RKO (cell line): ENCODE measurements at places on chromosomes 2 and 18.

DNA sequence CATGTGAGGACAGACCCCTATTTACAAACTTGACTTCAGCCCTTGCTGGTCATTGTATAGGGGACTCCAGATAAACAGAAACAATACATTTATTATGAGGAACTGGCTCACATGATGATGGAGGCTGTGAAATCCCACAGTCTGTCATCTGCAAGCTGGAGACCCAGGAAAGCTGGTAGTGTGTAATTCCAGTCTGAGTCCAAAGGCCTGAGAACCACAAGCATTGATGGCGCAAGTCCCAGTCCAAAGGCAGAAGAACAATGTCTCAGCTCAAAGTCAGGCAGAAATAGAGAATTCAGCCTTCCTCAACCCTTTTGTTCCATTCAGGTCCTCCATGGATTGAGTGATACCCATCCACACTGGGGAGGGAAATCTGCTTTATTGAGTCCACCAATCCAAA lies 28.1 kb upstream of the SPP2 start:
- no peak for DNase-seq

GRCh38 chr2:55133467-55134315 lies 83.4 kb upstream of the RTN4 start:
- DNase-seq = no peak

GRCh38 chr2:151200844-151201243 lies 60.8 kb downstream of the RBM43 start:
- DNase-seq = no peak

- no peak for DNase-seq
Measured at GRCh38 chr2:20216130-20217025, 8.6 kb downstream of the SDC1 start.

- DNase-seq = no peak
Measured at GRCh38 chr2:150873396-150873772, 385.9 kb upstream of the RND3 start.

DNA sequence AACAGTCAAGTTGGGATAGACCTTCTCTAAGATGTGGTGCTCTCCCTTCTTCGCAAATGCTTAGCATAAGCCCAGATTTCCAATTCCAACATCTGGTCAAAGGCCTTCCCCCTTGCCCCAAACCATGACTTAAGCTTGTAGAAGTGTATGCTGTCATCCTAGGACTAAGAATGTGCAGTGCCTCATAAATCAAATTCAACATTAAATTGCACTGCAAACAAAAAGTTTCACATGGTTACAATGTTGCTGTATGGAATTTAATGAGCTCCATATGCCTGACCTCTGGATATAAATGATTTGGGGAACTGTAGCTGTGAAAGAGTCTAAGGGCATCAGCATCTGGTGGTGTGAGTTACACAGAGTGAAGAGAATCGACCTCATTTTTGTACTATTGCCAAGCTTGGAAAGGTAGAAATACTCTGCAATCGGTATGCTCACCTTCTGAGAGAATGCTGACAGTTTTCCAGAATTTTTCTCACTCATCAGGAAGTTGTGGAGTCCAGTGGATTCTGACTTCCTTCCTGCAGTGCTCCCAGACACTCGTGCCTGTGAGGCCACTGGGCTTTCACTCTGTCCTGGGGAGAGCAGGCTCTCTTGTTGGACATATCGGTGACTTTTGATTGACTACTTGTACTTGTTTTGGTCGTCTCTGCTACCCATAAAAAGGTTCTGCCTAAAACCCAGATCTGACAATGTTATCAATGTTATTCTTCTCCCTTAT lies 40.6 kb downstream of the FASTKD2 start:
- no peak for DNase-seq

- no peak for DNase-seq
Measured at GRCh38 chr2:33730193-33730592, 131.1 kb upstream of the FAM98A start.

DNA sequence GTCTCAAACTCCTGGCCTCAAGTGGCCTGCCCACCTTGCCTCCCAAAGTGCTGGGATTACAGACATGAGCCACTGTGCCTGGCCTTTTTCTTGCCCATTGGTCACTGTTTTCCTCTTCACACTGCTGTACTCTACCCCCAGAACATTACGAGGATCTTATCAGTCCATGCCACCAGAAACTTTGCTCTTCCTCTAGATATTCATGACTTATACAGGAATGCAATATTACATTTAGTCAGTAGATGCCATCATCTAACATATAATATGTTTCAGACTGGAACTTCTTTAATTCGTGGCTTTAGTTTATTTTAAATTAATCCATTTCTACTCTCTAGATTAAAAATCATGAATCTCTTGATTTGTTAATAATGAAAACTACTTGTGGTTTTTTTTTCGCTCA lies 135.5 kb downstream of the COMMD1 start:
- DNase-seq = no peak

DNA sequence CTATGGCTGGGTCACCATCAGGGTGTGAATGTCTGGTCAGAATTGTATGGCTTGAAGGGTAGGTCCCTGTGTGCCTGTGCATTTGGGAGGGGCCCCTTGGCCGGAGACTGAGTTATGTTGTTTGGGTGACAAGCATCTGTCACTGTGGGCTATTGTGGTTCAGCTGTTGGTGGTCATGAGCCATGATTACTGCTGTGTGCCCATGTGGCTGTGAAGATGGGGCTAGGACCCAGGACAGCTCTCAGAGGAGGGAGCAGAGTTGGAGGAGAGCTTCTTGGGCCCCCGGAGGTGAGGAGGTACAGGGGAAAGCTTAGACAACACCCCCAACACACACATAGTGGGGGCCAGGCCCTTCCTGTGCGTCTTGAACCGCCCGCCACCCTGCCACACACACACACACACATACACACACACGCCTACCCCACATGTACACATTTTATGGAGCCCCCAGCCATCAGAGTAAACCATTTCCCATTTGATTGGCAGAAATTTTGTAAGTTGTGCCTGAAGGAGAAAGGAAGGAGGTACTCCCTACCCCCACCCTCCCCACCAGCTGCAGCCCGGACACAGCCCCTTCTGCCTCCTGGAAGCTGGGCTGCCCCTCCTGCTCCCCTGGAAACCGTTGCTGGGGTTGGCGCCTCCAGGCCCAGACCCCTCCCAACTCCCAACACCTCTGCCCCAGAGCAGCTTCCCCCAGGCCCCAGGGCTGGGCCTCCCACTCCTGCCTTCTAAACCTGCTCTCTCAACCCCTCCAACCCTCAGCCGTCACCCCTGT lies 2.0 kb downstream of the GAREM2 start:
- no peak for DNase-seq

GRCh38 chr2:43084699-43085091 lies 141.7 kb downstream of the ZFP36L2 start:
- DNase-seq = no peak

DNA sequence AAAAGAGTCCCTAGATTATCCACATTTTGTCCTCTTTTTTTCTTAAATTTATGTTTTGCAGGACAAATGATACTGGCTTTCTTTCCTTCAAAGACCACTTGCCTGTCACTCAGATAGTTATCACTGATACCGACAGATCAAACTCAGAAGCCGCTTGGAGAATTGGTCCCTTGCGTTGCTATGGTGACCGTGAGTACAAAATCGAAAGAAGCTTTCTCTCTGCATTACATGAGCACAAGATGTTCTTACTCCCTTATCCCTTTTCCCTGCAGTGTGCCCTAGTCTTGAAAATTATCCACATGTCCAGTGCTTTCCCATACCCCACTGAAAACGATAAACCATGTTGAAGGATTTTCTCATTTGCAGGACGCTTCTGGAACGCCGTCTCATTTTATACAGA lies 738.5 kb downstream of the CNTNAP5 start:
- DNase-seq = no peak

DNA sequence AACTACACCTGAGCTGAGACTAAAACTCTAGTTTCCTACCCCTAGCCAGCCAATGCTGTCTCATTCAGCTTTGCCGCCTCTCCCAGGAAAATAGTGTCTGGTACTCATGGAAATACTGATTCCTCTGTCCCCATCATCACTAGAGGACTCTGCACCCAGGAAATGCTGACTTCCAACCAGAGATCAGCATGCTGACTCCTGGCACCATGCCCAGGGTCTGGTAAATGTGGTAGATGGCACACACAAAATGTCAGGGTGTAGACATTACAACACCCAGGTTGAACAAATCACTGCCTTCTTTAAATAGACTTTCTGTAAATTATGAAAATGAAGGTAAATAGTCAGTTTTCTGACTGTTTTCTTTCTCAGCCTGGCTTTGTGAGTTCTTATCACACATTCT lies 307.3 kb upstream of the CHAC2 start:
- peak; percentile 40 for DNase-seq

GRCh38 chr18:906416-907114 lies 1.9 kb downstream of the ADCYAP1 start:
- DNase-seq = no peak

DNA sequence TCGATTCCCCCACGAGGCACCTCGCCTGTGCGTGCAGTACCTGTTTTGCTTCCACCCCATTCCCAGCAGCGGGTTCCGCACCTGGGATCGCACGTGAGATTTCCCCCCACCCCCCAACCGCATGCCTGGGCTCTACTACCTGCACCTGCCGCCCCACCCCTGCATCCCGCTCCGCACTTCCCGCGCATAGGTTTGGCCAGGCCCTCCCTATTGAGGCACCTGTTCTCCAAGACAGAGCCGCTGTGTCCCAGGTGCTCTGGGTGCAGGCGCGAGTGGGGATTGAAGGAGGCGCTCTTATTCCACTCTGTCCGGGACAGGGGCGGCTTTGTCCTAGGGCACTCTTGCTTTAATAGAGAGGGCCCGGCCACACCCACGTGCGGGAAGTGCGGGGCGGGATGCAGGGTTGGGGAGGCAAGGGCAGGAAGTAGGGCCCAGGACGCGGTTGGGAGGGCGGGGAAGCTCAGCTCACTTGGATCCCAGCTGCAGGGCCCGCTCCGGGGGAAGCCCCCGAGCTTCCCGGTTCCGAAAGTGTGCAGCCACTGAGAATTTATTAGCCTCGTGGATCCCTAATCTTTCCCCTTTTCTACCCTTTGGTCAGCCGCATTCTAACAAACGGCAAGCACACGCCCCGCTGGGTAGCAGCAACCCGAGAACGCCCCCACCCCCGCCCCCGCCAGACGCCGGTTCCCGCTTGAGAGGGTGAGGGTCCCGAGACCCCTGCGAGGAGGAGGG lies 670 bp upstream of the MOCOS start:
- peak; percentile 61 for DNase-seq

GRCh38 chr2:17538844-17539554 lies 1.5 kb upstream of the VSNL1 start:
- no peak for DNase-seq

GRCh38 chr2:145226901-145227300 lies 707.0 kb upstream of the ZEB2 start:
- DNase-seq = no peak

- DNase-seq = no peak
Measured at GRCh38 chr2:25268139-25268538, 73.6 kb downstream of the DNMT3A start.

DNA sequence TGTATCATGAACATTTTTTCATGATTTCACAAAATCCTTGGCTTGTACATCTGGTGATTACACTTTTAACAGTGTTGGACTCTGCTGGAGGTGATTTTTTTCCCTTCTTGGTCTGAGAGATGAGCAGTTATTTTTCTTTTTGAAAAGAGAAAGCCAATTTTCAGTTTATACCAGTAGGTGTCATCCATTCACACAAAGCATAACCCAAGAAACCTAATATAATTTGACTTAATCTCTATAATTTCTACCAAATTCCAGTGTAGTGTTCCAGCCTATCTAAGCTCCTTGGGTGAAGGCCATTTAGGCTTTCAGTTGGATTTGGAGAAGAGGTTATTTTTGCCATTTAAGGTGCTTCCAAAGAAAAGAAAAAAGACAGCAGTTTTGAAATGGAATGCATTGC lies 7.7 kb upstream of the ICOS start:
- peak; percentile 25 for DNase-seq
